ENCODE measurements at places on chromosomes 13 and 19.

DNA sequence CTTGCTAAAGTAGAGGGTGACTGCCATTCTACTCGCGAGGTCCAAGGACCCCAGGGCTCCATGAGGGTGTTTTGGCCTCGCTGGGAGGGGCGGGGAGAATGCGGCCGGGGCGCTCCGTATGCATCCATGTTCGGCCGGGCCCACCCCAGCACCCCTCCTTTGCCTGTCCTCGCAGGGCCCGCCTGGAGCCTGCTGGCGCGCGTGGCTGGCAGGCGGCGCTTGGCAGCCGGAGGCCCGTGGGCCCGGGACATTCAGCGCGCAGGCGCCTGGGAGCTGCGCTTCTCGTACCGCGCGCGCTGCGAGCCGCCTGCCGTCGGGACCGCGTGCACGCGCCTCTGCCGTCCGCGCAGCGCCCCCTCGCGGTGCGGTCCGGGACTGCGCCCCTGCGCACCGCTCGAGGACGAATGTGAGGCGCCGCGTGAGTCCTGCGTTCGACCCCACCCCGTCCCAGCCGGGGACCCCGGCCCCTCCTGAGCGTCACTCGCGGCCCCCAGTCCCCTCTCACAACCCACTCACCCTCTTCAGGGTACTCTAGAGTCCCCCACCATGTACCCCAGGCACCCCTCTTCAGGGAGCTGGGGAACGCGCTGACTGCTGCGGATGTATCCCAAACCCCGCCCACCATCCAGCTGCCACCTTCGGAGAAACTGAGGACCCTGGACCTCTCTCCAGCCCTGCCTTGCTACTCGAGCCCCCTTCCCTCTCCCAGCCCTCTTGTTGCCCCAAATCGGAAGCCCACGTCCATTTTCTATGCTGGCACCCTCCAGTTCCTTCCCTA is 4.1 kb downstream of the DLL3 start:
- DNase-seq, result no peak

DNA sequence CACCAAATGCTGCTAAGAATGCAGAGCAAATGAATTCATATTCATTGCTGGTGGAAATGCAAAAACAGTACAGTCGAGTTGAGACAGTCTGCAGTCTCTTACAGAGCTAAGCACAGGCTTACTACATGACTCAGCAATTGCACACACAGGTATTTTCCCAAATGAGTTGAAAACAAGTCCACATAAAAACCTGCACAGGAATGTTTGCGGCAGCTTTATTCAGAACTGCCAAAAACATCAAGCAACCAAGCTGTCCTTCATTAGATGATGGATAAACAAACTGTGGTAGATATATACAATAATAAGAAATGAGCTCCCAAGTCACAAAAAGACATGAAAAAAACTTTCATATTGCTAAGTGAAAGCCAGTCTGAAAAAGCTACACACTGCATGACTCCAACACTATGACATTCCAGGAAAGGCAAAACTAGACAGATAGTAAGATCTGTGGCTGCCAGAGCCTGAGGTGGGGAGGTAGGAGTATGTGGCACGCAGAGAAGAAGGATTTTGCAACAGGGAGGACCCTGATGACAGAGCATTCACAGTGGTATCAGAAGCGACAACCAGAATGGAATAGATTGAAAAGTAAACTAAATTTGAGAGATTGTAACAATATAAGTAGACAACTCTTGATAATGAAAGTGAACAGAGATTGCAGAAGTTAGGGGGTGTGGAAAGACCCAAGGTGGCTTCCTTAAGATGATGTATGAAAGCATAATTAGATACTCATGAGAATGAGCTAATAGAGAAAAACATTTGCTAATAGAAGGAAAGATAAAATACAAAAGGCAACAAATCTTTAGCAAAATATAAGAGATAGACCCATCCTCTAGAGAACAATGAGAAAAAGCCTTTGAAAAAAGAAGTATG is 52.7 kb downstream of the TSC22D1 start:
- no peak for DNase-seq

DNA sequence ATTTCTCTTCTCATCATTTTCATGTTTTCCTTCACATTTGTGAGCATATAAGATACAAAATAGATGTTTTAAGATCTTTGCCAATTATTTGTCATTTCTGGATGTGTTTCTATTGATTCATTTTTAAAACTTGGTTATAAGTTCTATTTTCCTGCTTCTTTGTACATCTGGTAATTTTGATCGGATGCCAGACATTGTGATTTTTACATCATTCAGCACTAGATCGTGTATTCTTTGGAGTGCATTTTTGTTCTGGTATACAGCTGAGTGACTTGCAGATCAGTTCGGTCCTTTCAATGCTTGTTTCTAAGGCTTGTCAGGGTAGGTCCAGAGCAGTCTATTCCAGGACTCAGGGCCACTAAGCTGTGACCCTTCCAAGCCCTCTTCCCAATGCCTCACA is 198.2 kb downstream of the KLF12 start:
- DNase-seq, result no peak

GRCh38 chr19:33688171-33688992 is 66.6 kb downstream of the CHST8 start:
- DNase-seq, result no peak

DNA sequence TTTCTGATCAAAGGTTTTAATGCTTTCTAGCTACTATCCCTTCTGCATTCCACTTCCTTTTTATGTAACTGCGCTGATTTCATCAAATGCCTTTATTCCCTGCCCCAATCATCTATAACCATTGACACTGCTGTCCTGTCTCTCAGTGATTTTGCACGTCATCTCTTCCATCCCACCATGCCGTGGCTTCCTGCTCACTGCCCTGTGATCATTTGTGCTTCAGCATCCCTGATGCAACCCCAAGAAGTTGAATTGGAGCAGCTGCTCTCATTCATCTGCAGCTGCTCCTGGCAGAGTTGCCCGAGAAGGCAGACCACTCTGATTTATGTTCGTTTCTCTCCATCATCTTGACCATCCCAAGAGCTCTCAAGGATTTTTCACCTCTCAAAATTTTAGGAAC is 112.4 kb downstream of the HS6ST3 start:
- no peak for DNase-seq

- DNase-seq, result no peak
Measured at GRCh38 chr19:16197188-16197621, 506 bp upstream of the AP1M1 start.

GRCh38 chr13:36341718-36342117 is 4.5 kb downstream of the SPART start:
- DNase-seq, result no peak

DNA sequence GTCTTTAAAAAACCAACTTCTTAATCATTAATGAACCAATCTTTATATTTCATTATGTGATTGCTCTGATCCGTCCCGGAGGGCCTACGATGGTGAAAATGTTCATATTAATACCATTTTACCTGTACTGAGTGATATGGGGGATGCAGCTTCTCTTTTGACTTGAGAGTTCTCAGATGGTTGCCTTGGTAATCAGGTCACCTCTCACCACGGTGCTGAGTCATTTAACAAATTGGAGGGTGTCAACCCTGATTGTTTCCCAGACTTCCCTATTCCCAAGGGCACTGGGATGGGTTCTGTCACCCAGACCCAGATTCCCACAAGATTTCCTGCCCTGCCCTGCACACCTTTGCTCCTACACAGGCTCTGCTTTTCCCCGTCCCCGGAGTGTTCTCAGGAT is 128.5 kb upstream of the TMTC4 start:
- no peak for DNase-seq

- DNase-seq, result no peak
Measured at GRCh38 chr13:29707876-29708543, 112.5 kb upstream of the SLC7A1 start.

DNA sequence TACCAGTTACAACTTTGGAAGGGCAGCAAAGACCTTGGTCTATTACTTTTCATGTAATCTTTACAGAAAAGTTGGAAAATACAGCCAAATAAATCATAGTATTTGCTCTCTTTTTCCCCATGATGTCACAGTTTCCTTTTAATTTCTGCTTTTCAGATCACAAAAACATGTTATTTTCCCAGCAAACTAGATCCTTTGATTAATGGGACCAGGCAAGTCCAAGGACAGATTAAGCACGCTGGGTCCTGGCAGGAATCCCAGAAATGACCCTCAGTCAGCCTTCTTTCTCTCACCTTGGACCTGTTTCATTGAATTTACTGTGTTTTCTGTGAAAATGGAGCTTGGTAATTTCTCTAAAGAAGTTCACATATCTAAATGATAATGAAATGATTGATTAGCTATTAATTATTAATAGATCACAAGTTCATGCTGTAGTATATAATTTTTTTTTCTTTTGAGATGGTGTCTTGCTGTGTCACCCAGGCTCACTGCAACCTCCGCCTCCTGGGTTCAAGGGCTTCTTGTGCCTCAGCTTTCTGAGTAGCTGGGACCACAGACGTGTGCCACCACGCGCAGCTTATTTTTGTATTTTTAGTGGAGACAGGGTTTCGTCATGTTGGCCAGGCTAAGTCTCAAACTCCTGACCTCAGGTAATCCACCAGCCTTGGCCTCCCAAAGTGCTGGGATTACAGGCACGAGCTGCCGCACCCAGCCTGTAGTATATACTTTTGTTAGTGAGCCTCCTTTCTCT is 16.0 kb downstream of the SPATA13 start:
- DNase-seq, result no peak

DNA sequence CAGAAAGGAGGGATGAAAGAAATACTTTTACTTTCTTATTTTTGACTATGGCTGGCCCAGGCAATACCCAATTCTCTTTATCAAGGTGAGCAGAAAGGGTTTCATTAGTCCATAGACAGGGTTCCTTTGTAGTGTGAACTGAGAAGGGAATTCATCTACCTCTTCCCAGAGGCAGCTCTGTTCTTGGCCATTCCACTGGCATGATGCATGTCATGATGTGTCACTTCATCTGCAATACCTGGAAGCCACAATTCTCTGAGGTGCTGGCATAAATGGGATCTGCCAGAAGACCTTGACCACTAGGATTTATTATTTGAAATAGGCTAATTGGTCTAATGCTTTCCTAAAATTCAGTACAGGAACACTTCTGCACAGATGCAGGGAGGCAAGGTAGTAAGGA is 542.8 kb downstream of the RFC3 start:
- DNase-seq, result no peak

GRCh38 chr19:29448046-29448445 is 77.7 kb upstream of the VSTM2B start:
- DNase-seq, result no peak

- no peak for DNase-seq
Measured at GRCh38 chr13:33284916-33285315, 639 bp downstream of the STARD13 start.

- peak; percentile 45 for DNase-seq
Measured at GRCh38 chr13:38647312-38647711, 39.6 kb upstream of the FREM2 start.

- no peak for DNase-seq
Measured at GRCh38 chr19:56837492-56838023, 3.0 kb downstream of the PEG3 start.

DNA sequence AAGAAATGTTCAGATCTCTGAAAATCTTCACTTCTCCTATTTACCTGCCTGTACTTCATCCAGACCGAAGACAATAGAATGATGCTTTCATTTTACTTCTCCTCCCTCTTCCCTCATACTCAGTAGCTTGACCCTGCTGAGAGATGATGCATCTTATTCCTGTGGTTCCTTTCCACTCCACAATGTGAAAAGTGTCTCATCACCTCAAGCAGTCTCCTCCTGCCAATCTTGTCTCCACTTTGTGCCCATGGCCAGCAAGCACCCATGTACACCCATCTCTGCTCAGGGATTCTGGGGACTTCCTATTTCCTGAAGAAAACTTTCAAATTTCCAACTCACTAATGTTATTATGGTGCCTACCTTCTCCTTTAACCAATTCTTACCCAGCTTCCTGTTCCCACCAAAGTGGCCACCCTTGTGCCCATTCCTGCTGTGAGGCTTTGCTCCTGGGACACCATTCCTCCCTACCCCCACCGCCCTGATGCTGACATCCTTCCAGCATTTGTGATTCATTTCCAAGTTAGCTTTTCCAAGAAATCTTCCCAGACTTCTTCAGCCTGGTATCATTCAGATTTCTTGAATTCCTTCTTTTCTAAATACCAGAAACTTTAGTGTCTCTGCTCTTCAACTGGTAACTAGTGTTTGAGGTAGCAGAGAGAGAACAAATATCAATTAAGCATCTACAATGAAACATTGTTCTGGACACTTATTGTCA is 212.5 kb downstream of the POSTN start:
- DNase-seq, result no peak

DNA sequence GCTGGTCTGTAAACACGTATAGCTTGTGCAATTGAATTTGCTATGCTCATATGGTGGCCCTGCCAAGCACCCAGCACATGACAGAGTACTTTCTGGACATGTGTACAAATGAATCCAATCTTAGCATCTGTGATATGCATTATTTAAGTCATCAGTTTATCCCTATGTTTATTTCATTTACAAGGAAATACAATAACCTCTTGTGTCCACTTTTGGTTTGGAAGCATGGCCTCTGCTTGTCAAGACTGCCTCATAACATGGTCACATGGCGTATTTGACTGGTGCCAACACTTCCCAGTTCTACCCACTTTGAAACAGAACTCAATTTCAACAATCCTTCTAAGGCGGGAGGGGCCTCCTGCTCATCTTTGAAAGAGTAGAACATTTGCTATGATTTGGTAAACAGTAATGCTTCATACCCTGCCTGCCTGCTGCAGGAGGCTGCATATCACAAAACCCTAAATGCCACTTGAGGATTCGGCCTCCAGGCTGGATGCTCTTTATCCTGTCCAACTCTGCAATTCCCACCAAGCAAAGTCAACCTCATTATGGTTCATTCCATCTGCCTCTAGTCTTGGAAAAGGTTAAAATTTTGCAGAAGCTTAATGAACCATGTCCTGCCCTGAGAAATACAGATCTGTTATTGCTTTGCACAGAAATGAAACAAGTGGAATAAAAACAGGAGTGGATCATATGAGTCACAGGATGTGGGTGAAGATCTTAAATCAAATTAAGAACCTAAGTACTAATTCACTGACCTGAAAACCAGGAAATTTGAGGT is 151.3 kb downstream of the CYSLTR2 start:
- DNase-seq, result no peak

- no peak for DNase-seq
Measured at GRCh38 chr19:834216-834615, 6.6 kb downstream of the AZU1 start.

- DNase-seq, result no peak
Measured at GRCh38 chr13:35771898-35772297, 295.4 kb upstream of the MAB21L1 start.
